ENCODE measurements at places on chromosomes 12 and 14.

GRCh38 chr12:64682572-64683277, 72.4 kb downstream of the RASSF3 start:
- no peak for DNase-seq

GRCh38 chr12:25458047-25458552, 95.0 kb downstream of the LMNTD1 start:
- DNase-seq, result no peak

DNA sequence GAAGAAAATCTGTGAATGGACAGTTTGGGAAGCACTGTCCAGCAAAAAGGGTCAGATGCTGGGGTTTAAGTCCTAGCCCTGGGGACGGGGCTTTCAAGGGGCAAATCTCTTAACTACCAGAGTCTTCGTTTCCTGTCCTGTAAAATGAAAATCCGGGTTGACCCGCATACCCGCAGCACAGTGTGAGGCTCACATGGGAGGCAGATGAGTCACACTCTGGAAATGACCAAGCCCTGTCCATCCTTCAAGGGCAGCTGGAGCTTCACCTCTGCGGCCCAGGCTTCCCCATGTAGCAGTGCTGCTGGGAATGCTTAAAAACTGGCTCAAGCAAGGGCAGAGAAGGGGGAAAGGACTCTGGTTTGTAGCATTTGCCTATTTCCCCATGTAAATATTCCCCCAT, 19.0 kb downstream of the FAM181A start:
- no peak for DNase-seq

DNA sequence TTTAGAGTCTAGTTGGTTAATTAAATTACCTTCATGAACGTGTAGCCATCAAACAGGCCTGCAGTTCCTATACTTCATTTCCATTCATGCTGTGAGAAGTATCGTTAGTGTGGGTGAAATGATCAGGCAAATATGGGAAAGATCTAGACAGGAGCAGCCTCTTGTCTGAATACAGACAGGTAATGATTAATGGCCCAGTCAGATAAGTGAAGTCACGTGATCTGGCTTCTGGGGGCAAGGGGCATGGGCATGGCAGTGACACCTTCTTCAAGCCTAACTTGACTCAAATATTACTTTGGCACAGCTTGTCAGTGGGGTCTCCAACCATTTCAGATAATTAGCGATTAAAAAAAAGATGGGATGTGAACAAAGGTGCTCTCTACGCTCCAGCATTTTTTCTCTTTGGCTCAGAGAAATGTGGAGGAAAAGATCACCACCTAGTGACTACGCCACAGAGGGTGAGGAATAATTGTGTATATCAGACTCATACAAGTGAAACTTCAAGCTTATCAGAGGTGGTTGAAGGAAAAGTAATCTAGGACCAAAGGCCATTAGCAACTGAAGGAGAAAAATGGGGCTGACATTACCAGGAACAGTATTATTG, 17.8 kb downstream of the GUCY2C start:
- no peak for DNase-seq

DNA sequence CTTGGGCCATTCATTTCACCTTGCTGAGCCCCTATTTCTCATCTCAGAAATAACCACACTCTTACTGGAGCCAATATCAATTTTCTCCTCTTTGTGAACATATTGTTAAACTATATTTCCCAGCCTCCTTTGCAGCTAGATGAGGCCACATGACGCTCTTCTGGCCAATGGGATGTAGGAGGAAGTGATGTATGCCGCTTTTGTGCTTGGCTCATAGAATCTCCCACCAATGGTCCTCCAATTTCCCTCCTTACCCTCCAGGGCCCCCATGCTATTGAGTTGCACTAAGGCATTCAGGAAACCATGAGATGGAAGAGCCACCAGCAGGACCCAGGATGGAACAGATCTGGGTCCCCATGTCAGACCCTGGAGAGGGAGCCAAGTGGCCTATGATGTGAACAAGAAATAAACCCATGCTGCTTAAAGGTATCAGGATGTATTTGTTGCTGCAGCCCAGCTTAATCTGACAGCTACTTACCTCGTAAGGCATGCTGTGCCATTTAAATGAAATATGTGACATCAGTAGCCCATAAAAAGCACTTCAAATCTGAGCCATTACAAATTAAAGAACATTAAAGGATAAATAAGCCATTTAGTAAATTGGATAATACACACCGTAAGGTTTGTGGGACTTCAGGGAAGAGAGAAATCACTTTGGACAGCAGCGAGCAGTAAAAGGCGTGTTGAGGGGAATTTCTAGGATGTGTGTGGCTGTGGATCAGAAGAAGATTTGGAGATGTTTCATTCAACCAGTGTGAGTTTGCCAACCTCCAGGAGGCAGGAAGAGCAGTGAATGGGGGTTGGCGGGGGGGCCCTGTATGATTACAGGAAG, 24.4 kb upstream of the BDKRB2 start:
- DNase-seq, result no peak

DNA sequence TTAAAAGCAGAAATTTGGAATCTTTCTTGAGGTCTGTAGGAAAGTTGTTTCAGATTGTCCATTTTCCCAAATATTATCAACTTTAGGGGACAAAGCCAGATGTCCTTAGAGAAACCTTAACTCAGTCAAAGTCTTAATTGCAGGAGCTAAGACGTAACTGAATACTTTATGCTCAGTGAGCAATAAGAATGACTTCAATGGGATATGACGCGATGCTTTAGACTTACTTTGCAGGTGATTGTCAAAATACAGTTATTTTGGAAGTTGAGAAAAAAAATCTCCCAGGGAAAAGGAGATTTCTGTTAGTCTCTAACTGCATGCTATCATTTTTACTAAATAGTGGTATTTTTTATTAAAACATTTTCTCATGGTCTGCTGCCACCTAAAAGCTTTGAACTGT, 750.9 kb upstream of the STXBP6 start:
- no peak for DNase-seq

All from posterior cingulate gyrus (tissue), 11 donors.